H1 (cell line): ENCODE measurements at places on chromosomes 7 and 10.

DNA sequence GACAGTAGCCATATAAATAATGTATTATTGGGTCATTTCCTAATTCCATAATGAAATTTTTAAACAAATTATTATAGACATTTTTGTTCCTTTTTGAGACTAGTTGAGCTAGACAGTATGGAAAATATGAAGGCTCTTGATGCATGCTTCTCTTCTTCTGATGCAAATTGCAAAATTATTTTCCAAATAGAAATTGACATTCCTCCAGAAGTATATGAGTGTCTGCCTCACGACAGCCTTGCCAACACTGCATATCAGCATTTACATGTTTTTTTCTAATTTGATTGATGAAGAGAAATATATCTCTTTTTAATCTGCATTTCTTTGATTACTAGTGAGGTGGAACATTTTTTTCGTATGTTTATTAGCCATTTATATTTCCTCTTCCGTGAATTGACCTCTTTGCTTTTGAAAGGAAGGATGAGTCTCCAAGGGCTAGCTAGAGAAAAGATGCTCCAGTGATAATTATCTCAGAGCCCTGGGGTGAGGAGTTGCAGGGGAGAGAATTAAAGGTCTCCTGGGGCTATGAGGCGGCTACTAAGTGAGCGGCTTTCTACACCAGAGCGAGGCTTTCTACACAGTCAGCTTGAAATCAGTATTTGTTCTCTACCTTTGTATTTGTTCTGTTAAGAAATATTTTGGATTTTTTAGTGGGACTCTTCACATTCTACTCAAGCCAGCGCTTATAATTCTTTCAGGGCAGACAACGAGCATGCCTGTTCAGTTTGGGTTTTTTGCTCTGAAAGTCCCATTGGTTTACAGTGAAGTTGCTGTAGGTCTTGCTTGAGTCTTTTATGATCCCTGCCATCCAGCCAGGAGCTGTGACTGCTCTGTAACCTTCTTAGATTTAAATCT lies 712.2 kb upstream of the GALNT17 start:
- DNase-seq: no peak

- no peak for DNase-seq
Observed at GRCh38 chr7:66202441-66202840, 2.7 kb upstream of the TPST1 start.

GRCh38 chr10:48512861-48513260 lies 92.0 kb downstream of the ARHGAP22 start:
- peak; percentile 13 for DNase-seq

DNA sequence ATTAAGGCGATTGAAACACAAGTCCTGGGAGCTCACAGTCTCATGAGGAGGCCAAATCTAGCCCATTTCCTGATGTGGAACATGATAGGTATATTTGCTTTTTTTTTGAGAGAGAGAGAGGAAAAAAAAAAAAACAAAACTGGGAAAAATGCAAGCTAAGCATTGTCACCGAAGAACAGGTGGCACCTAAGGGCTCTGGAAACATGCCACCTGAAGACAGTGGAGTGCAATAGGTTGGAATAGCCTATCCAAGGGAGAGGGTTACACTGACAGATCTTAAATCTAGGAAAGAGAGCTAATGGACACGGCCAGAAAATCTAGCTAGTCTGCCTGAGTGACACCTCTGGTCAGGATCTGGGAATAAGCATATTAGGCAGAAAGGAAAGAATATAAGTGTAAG lies 110.2 kb downstream of the SRI start:
- no peak for DNase-seq

DNA sequence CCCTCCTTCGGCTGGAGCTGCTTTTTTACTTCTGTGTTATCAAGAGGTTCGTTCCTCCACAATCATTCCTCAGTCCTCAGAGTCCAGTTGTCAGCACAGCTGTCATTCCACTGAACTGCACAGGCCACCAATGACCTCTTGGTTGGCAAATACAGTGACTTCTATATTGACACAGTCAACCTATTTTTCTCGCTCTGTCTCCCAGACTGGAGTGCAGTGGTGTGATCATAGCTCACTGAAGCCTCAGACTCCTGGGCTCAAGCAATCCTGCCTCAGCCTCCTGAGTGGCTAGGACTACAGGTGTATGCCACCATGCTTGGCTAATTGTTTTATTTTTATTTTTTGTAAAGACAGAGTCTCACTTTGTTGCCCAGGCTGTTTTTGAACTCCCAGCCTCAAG lies 27.7 kb downstream of the CRCP start:
- DNase-seq: no peak

GRCh38 chr7:29314148-29314547 lies 119.6 kb downstream of the CHN2 start:
- no peak for DNase-seq

DNA sequence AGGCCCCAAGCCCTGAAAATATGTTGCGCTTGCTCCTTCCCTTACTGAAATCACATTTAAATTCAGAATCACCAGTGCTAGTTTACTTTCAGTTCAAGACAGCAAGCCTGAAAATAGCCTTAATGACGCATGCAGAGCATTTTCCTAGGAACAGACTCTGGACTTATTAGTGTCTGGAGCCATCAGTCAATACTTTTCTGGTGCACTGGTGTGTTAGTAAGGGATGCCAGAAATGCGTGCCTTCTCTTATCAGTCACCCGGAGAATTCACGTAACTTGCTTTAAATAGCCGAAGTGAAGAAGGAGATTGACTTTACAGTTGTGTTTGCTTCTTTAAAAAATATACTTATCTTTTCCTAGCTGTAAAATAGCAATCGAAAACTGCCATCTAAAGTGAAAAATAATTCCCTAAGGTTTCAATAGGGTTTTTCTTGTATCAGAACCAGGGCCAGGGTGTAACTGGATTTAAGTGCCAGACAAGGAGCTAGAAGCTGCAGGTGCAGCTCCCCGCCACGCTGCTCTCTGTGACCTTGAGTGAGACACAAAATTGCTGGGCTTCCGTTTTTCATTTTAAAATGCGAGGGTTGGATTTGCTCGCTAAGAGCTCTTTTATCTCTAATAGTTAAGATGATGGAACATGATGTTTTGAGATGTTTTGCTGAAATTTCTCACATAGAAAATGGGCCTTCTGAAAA lies 177.8 kb downstream of the NSUN6 start:
- DNase-seq: no peak

DNA sequence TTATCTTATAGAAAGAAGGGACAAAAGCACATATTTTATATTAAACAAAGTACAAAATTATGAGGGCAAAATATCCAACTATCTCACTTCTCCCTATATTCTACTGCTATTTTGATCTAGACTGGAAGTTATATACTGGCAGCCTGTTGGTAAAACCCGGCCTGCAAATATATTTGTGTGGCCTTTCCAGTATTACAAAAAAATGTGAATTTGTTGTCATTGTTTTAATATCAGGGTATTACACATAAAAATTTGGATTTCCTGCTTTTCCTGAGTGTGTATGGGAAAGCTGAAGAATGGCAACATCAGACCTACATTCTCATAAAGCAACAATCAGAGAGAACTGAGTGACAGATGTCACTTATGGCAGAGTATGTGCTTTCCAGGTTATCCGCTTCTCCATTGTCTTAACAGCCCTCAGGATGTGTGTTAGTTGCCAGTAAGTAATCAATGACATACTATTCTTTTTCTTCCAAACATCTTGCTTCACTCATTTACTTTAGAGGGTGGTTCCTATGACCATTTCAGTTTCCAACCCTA lies 7.3 kb downstream of the SYPL1 start:
- no peak for DNase-seq

DNA sequence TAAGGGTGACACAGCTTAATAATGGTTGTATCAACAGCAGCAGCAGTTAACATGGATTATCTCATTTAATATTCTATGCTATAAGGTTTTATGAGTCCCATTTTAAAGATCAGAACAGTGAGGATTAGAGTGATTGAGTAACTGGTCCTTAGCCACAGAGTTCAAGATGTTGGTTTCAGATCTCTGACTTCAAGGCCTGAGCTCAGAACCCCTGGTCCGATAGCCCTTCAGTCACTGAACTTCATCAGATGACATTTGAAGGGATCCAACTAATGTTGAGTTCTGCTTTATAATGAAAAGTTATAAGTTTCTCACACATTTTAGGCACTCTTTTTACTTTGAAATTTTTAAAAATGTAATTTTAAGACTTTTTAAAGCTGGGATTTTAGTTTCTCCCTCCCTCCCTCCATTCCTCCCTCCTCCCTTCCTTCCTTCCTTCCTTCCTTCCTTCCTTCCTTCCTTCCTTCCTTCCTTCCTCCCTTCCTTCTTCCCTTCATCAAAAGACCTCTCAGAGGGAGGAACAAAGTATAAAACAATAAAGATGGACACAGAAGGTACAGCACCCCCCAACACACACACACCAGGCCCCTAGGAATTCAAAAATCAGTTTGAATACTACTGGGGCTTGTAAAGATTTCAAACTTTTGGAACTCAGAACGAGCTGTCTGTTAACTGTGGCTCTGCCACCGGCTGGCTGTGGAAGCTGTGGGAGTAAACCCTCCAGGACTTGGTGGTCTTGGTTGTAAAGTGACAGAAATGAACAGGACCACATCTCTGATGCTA lies 206.9 kb upstream of the AGK start:
- no peak for DNase-seq

- peak; percentile 80 for DNase-seq
Observed at GRCh38 chr7:134694299-134694698, 47.6 kb downstream of the BPGM start.

- DNase-seq: no peak
Observed at GRCh38 chr7:127667017-127667670, 15.2 kb downstream of the SND1 start.

GRCh38 chr7:131045526-131045925 lies 282.1 kb upstream of the MKLN1 start:
- DNase-seq: no peak

DNA sequence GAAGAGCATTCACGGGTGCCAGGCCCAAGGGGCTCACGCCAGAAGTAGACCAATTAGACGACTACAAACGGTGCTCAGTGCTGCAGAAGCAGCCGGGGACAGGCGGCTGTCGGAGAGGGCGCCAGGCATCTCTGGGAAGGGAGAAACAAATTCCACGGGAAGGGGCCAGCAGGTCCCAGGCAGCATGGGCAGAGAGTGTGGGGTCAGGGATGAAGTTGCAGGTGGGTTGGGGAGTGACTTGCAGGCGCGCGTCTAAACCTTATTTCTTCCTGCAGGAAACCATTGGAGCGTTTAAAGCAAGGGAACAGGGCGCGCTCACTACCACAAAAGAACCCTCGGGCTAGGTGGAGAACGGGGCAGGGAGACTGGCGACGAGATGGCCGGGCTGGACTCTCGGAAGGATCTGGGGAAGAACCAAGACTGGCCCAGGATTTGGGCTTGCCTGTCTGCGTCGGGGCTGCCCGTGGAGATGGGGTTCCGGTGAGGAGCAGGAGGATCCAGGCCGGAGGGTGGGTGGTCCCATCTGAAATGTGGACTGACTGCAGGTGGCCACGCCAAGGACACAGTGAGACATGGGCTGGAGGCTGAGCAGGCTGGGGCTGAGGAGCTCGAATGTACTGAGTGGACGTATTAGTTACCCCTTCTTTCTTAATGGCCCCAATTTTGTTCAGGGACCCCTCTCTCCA lies 116.3 kb upstream of the DIP2C start:
- DNase-seq: no peak

- no peak for DNase-seq
Observed at GRCh38 chr7:29340696-29341095, 146.1 kb downstream of the CHN2 start.

DNA sequence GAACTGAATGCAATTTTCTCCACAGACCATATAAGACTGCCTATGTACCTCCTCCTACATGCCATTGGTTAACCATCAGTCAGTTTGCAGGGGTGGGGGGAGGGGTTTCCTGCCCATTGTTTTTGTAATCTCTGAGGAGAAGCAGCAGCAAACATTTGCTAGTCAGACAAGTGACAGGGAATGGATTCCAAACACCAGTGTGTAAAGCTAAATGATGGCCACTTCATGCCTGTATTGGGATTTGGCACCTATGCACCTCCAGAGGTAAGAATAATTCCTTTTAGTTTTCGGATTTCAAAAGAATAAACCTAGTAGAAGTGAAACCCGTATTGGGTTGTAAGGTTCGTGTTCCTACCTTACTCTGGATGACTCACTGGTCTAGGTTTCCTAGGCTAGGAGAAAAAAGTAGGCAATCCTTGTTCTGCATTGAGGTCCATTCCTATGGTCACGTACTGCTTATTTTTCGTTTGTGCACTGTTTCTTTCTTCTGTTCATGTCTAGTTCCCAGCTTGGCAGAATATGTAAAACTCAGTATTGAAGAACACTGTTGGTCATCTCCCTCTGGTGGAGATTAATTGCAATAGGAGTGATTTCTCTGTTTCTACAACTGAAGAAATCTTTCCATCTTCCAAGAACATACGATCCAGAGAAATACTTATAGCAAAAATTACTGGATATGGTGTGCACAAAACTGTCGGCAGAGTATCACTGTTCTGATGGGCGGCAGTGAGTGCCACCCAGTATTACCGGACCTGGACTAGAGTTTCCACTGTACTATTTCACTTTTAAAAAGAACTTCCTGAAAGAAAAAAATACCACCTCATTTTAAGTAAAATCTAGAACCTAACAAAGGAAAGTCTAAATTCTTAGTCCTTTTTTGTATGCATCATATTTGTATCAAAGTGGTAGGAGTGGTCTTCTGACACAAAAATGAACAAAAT lies at the start of gene AKR1C3:
Gene AKR1C3 (plus strand): TSS at position 150 of the 941 bp plus-strand sequence. CDS start 31 bp downstream, at position 181.
- DNase-seq: peak; percentile 48

DNA sequence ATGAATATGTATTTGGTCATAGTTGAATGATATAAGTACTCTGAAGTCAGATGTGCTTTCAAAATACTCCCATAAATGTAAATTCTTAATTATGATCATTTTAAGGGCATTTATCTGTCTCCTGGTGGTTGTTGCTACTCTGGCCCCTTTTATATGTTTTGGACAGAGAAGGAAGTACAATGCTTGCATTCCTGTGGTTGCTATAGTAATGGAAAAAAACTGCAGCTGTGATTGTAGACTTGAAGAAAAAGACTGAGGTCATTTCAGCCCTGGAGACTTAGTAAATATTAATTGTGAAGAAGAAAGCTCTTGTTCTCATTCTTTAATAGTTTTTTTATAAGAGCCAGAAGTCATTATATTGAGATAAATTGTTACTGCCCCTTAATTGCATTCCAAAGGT lies 70.2 kb upstream of the FERD3L start:
- no peak for DNase-seq

DNA sequence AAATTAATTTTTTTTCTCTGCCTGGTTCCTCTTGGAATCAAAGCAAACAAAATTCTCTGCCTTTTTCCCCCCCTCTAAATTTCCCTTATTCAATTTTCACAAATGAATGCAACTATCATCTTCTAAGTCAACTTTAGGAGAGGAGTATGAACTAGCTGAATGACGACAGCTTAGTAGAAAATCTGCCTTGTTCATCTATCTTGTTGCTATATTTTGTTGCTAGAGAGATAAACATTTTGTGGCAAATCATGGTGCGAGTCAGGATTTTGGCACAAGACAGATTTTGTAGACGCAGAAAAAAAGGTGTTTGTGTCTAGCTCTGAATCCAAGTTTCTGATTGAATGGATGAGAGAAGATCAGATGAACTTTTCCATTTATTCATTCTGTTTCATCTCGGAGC lies 81.0 kb upstream of the FZD8 start:
- DNase-seq: no peak
